Activated CD8-positive, alpha-beta T cell treated with anti-CD3 and anti-CD28 coated beads for 36 hours (primary cell): ENCODE measurements at places on chromosomes 6 and 20. TPM values are rescaled to one million over a fixed set of nuclear protein-coding genes. Genes with fewer than 3 reads are reported as not detected.

Gene RBPJL
- total RNA-seq: not detected

Gene CAGE1
- total RNA-seq: 0.11 TPM

Gene DEFB132
- not detected for total RNA-seq

Gene SLC17A5
- total RNA-seq: 4.2 TPM

DNA sequence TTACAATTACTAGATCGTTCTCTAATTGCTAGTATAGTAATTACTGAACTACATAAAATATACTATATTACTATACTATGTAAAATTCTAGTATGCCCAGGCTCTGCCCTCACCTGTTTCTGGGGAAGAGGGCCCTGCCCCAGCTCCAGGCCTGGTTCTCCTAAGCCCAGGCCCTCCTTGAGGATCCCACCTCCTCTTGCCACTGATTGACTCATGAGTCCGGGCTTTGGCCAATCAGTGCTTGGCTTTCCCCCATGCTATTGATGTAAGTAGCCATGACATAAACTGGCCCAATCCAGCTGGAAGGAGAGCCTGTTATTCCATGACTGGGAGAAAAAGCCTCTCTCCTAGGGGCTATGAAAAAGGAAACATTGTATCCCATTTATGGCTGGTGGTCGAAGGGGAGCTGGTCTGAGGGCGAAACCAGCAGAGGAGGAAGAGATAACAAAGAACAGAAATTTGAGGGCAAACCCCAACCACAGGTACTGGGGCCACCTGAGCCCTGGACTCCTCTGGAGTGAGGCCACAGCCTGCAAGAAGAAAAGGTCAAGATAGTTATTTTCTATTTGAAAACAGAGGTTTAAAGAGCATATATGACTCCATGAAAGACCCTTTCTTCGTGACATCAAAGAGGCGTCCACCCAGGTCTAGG, 129.3 kb upstream of the CD93 start:
- H3K27me3 ChIP-seq: peaks cover 2% of the 10 kb centered on the region
- H3K4me3 ChIP-seq: no peak overlapping the region
- no peaks in the 10 kb centered on the region for H3K4me1 ChIP-seq
- DNase-seq: no peak
- no peaks in the 10 kb centered on the region for H3K36me3 ChIP-seq

DNA sequence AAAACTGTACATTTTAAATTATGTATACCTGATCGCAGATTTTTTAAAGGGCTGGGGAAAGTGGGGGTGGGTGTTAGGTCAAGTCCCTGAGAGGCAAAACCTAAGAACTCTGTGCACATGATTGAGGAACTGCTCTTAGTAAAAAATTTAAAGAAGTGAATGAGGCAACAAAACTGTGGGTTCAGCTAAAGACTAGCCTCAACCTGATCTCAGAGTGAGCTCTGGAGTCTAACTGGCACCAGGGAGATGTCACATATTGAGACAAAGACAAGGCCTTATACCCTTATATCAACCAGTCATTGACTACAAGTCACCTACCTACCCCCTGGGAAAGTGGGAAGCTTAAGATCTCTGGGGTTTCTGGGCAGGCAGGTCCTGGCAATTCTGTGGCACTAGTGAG, 27.4 kb upstream of the RUNX2 start:
- no peak for DNase-seq
- H3K4me1 ChIP-seq: peaks cover 34% of the 10 kb centered on the region
- peaks cover 12% of the 10 kb centered on the region for H3K36me3 ChIP-seq
- peak overlapping the region; percentile 0 for H3K27ac ChIP-seq
- no peaks in the 10 kb centered on the region for H3K27me3 ChIP-seq

- no peak for DNase-seq
- H3K36me3 ChIP-seq: no peaks in the 10 kb centered on the region
- H3K27me3 ChIP-seq: no peaks in the 10 kb centered on the region
- no peak overlapping the region for H3K27ac ChIP-seq
Observed at GRCh38 chr6:84447651-84448050, 220.2 kb upstream of the CEP162 start.

DNA sequence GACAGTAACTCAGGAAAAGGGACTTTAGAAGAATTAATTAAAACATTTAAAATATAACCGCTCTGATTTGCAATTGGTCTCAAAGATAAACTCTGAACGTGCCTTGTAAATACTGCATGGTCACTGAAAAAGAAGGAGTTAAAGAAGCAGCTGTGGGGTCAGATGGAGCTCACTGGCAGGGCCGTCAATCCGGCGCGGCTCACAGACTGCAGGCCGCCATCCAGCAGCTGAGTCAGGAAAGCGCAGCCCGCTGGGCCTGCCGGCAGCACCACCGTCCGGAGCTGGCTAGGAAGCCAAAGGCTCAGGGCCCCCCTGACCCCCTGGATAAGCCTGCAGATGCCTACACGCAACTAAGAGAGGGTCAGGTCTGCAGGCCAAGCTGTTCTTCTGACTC, 54.2 kb upstream of the FRMD1 start:
- no peak for DNase-seq
- H3K27ac ChIP-seq: no peak overlapping the region
- no peaks in the 10 kb centered on the region for H3K36me3 ChIP-seq
- H3K4me1 ChIP-seq: no peaks in the 10 kb centered on the region

DNA sequence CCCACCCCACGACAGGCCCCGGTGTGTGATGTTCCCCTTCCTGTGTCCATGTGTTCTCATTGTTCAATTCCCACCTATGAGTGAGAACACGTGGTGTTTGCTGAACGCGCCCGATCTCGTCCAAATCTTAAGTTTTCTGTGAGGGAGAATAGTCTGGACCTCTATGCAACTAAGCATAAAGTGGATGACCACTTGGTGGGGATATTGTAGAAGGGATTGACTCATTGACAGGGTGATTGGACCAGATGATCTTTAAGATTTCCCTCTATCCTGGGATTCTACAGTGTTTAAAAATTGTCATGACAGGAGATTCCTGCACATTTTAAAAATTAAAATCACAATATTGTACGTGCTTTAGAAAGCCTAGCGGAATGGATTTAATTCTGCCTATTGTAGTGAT, 141.3 kb downstream of the TRMT11 start:
- no peak overlapping the region for H3K4me3 ChIP-seq
- H3K27me3 ChIP-seq: no peaks in the 10 kb centered on the region
- no peak overlapping the region for H3K27ac ChIP-seq
- H3K4me1 ChIP-seq: no peaks in the 10 kb centered on the region

GRCh38 chr20:34773726-34774125, 51.7 kb downstream of the NCOA6 start:
- DNase-seq: no peak
- no peak overlapping the region for H3K4me3 ChIP-seq
- no peak overlapping the region for H3K27ac ChIP-seq
- peaks cover 14% of the 10 kb centered on the region for H3K36me3 ChIP-seq
